Choroid plexus epithelial cell (primary cell): ENCODE measurements at places on chromosomes 3 and 15.

DNA sequence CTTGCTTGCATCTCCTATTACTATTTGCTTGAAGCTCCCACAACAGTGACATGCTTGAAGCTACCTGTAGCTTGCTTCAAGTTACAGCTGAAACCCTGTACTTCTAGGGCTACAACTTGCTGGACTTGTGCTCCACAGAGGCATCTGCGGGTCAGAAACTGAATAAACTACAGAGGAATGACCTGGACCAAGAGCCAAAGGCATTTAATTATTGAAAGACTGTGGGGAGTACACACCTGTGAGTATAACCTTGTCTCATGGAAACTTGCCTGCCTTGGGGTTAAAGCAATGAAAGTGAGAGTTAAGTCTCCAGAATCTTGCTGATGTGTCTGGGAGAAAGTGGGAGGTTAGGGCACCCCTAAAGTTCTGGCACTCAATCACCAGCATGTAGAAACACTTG is 69.8 kb downstream of the UMPS start:
- no peak for DNase-seq

DNA sequence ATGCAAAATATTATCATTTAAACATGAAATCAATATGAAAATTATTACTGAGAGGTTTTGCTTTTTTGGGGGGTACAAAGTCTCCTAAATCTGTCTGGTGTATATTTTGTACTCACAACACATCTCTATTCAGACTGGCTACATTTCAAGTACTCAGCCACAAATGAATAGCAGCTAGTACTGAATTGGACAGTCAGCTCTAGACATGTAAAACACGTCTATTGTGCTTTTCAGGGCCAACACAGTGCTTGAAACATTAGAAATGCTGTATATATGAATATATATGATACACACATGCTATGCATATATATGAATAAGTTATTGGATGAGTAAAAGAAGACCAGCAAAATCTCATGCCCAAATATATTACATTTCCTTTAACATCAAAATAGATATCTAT is 103.8 kb upstream of the CFAP20DC start:
- DNase-seq = no peak

DNA sequence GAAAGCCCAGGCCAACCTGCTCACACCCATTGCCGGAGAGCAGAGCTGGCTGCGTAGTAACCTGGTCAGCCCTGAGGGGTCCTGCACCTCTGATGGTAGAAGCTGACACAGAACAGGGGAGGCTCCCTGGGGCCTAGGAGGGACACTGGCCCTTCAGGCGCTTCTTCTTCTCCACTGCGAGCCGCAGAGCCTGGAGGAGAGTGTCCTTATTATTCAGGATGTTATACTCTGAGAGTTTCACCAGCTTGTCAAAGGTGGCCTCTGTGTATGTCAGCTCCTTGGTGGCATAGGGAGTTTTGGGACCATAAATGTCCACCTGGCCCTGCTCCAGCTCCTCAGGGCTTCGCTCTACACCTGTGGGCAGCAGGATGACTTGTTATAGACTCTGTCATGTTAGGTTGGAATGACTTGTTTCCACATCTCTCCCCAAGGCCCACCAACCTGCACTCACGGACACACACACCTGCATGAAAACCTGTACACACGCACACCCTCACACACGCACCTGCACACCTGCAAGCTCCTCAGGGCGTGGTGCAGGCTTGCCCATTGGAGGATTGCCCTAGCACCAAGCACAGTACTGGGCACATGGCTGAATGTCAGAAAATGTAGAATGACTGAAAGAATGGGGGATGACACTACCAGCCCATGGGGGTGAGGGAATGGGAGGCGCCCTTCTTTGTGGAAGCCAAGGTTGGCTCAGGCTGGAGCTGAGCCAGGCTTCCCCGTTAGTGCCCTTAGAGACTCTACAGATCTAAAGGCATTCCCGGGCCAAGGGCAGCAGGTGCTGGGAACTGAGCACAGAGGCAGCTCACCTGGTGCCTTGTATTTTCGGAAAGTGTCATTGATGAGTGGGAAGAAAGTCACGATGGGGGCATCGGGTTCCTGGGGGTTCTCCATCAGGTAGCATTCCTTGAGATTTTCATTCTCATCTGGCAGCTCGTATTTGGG is 11.5 kb upstream of the EHD4 start:
- DNase-seq = no peak

- no peak for DNase-seq
These were observed 66.3 kb downstream of the STAG1 start for GRCh38 chr3:136685882-136686281.

DNA sequence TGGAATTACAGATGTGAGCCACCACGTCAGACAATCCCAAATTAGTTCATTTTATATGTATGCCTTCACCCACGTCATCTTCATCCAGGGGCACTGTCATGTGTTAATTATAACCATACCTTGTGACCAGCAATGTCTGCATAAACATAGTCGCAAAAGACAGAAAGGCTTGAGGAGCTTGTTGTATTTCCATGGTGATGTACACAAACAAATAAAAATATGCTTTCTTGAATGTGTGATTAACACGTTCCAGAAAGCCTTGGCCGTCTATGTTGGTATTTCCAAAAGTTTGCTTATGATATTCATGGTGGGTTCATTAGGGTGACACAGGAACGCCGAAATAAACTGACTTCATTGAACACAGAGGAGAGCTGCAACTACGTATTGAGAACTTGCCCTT is 524.7 kb upstream of the ZNF717 start:
- peak; percentile 63 for DNase-seq

- DNase-seq = peak; percentile 23
These were observed 21.3 kb downstream of the RTF1 start for GRCh38 chr15:41438206-41438605.

DNA sequence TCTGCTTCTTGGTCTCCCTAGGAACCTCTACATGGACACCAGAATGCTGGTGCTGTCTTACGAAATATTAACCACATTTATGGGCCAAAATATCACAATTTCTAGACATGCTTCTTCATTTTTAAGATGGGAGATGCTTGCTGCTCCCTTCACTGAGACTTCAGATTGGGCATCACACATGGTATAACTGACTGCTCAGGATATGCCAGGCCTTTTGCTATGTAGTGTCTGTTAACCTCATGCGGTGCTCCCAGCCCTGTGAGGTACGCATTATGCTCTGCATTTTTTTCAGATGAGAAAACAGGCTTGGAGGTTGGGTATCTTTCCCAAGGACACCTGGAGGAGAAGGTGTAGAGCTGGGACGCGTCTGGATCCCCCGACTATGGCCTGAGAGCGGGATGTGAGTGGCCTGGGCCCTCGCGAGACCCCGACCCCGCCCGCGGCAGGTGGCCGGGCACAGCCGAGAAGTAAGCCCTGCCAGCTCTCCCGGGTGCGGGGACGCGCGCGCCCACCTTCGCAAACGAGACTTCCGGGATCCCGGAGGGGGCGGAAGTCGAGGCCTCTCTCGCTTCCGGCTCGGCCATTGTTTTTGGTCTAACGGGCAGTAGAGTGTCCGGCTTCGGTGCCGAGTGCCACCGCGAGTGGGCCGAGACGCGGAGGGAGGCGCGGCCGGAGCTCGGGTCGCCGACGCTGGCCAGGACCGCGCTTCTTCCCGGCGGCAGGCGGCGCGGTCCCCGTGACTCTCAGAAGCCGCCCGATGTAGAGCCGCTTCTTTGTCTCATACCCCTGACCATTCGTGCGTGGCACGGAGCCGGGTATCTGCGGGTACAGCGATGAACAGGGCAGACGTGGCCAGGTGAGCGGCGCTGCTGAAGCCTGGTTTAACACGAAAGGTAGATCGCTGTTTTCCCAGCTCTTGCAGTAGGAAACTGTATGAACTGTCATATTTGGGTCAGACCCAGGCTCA is at the start of gene ZKSCAN7:
TSS of gene ZKSCAN7 (plus strand) at position 568 of the 967 bp plus-strand sequence. CDS start 1,855 bp downstream, outside the sequence.
- peak; percentile 53 for DNase-seq

DNA sequence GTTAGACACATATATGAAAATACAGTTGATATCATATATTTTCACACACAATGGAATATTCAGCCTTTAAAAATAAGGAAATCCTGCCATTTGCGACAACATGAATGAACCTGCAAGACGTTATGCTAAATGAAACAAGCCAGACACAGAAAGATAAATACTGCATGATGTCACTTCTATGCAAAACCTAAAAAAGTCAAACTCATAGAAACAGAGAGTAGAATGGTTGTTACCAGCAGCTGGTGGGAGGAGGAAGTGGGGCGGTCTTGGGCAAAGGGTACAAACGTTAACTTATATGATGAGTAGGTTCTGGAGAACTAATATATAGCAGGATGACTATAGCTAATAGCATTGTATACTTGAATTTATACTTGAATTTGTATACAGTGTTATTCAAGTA is 213.2 kb upstream of the NR2F2 start:
- no peak for DNase-seq

- DNase-seq = no peak
These were observed 134.7 kb downstream of the LRTM1 start for GRCh38 chr3:54793171-54793570.

DNA sequence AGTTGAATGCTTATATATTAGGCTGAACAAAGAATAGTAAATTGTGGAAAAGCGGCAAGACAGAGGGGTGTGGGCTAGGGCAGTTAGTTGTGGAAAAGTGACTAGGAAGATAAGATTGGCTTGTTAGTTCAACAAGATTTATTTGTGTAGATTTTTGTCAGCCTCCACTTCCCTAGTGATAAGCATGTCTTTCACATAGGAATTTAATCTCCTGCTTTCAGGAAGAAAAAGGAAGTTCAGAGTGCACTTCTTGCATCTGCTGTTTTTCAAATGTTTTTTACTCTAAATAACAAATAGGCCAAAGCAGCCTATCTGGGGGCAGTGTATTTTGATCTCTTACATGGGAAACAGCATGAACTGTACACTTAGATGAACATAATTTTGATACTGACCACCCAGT is 919.9 kb downstream of the NAALADL2 start:
- DNase-seq = no peak

GRCh38 chr3:194058189-194058571 is 77.8 kb upstream of the HES1 start:
- peak; percentile 71 for DNase-seq

GRCh38 chr3:129023909-129024308 is 22.8 kb downstream of the EFCC1 start:
- peak; percentile 66 for DNase-seq
